D721Med (cell line): ENCODE measurements at places on chromosomes 5 and 9.
A peak's percentile ranks its signal among the peaks of the same experiment; 100 is the strongest.

DNA sequence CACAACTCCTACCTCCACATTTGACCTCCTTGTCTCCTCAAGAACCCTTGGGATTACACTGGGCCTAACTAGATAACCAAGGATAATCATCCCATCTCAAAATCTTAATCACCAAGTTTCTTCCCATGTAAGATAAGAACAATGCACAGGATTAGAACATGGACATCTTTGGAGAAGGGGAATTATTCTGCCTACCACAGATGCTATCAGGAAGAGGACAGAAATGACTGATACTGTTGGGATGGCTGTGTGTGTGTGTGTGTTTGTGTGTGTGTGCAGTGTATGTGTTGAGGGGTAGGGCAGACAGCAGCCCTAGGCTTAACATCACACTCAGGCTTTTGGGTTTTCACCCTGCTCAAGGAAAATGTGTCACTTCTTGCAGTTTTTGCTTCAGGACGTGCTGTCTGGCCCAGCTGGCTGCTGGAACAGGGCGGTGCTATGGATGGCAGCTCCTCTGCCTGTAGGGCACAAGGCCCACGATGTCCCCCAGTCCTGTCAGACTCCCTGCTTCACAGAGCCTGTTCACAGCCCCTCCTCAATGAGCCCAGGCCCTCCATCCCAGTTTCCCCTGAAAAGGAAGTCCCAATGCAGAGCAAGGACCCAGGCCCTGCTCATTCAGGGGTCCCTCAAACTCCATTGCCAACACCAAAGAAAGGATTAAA lies 7.7 kb downstream of the CA9 start:
- DNase-seq, result no peak

GRCh38 chr9:6007058-6007769 lies 8.2 kb downstream of the RANBP6 start:
- DNase-seq, result peak; percentile 20

GRCh38 chr5:171032435-171032973 lies 170.7 kb downstream of the RANBP17 start:
- DNase-seq, result no peak

GRCh38 chr9:99272836-99273235 lies 50.8 kb downstream of the SEC61B start:
- no peak for DNase-seq

- DNase-seq, result no peak
Observed at GRCh38 chr5:74516211-74516636, 124.3 kb downstream of the ENC1 start.

DNA sequence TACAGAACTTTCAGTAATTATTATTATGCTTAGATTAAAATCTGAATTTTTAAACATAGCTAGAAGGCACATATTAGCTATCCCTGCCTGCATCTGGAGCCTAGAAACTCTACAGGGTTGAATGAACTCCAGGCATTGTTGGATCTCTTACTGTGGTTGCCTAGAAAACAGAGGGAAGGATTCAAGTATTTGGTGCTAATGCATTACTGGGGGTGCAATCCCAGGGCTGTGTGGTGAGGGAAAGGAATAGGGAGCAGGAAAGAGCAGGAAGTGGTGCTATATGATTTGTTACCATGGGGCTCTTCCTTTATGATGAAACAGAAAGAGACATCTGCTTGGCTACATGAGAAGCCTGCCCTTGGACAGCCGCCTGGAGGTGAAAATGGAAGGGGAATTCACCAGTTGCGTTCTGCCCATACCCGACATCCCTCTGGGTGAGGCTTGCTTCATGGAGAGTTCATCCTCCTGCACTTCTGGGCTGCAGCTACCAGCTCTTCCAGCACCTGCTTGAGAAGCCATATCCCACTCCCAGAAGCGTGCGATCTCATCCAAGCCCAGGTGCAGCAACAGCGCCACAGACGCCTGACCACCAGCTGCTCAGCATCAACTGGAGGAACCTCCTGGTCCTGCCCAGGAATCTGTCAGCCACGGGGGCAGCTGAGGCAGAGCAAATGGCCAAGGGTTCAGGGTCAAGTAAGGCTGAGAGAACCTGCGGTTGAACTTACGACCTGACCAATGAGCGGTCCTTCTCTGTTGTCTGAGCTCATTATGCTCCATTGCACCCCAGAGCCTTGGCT lies 362.8 kb downstream of the SEMA5A start:
- no peak for DNase-seq

DNA sequence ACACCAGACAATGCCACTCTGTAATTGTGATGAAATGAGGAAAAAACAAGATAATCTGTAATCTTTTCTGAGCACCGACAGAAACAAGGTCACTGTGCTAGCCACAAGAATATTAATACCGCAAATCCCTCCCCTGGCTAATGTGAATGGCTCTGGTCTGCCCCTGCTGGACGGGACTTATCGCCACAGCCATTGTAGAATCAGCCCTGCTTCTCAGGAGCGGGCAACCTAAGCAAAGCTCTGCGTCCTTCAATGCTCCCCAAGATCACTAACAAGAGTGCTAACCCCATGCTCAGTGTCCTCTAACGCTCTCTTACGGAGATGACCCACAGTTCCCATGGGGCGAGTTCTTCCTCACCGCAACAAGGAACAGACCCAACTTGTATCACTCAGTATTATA lies 42.7 kb downstream of the OR2V1 start:
- no peak for DNase-seq

- no peak for DNase-seq
Observed at GRCh38 chr9:87716141-87716540, 9.8 kb upstream of the CTSL start.

DNA sequence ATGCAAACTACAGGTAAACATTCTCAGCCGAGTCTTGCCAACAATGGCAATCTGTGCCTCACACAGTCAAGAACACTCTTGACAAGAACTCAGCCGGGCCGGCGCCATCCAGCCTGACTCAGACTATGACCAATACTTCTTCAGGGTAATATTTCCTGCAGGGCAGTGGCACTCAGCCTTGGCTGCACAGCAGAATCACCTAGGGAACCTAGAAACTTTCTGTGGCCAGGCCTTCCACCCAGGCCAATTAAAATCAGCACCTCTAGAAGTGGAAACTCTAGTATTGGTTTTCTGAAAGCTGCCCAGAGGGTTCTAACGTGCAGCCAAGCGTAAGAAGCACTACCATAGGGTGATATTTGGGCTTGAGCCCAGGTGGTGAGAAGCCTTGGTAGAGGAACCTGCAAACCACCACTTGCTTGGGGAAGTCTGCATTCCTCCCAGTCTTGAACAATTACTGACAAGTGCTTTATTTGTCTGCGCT lies 120.6 kb downstream of the TTLL11 start:
- DNase-seq, result no peak

- DNase-seq, result no peak
Observed at GRCh38 chr5:39759701-39760100, 334.9 kb upstream of the DAB2 start.

DNA sequence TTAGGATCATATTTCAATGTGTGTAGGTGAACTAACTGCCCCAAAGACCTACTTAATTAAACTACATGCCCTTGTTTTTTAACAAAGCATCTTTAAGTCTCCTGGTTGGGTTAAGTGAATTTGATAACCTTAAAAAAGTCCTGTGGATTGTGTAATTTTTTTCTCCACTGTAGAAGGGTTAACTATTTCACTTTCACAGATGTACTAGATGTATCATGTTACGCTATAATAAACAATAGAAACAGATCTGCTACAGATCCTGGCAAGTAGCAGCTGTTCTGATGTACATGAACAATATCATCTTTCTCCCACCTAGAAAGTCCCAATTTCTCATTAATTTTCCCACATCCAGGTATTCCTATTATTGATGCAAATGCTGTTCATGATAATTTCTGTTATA lies 18.9 kb downstream of the KIF24 start:
- no peak for DNase-seq

- no peak for DNase-seq
Observed at GRCh38 chr5:80300125-80300524, 19.7 kb upstream of the SPZ1 start.

DNA sequence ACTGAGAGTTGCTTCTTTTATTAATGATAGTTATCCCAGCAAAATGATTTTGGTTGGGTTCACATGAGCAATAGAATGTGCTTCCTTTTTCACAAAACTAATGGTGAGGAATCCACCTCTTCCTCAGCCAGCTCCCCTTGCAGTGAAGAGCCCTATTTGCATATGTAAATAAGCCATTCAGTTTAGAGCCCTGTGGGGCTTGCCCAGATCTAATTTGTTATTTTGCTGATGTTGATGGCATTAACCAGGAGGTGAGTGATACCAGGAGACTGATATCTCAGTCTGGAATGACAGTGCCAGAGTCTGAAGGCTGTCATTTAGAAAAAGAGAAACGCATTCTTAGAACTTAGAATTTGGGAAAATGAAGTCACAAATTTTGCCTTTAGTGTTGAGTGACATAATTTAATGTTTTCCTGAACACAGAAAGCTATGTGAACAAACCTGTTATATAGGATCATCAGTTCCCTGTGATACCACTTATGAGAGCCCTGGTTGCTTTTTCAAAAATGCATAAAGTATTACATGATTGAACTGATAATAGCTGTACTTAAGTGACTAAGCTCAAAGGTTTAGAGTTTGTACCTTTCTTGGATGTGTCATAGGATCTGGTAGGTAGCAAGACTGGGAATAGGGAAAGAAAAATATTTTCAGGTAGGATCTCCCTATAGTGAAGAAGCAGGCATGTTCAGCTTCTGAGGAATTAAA lies 271.6 kb downstream of the MAST4 start:
- DNase-seq, result no peak

GRCh38 chr9:93098236-93098946 lies 2.4 kb downstream of the CARD19 start:
- peak; percentile 8 for DNase-seq

- DNase-seq, result no peak
Observed at GRCh38 chr9:16281707-16282106, 588.8 kb downstream of the BNC2 start.

GRCh38 chr5:64800926-64801325 lies 32.2 kb downstream of the CWC27 start:
- DNase-seq, result no peak

DNA sequence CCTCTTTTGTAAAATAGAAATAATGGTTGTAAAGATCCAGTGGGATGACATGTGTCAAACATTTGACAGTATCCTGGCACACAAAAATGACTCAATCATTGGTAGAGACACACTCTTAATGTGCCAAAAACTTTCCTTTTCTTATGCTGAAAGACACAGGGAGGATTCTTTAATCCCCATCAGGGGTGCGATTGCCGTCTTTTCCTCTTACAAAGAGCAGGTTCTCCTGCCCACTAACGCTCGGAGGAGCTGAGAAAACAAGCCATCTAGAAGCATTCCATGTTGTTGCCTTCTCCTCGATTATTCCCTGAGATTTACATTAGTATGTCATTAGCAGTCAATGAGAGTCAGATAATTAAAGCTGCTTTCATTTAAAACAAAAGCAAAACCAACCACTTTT lies 342.6 kb upstream of the CCNH start:
- DNase-seq, result no peak

- no peak for DNase-seq
Observed at GRCh38 chr9:18237776-18238175, 236.2 kb upstream of the ADAMTSL1 start.

GRCh38 chr9:134967547-134967930 lies 49.8 kb upstream of the FCN1 start:
- DNase-seq, result no peak

- DNase-seq, result no peak
Observed at GRCh38 chr5:148542812-148543211, 111.5 kb downstream of the HTR4 start.

DNA sequence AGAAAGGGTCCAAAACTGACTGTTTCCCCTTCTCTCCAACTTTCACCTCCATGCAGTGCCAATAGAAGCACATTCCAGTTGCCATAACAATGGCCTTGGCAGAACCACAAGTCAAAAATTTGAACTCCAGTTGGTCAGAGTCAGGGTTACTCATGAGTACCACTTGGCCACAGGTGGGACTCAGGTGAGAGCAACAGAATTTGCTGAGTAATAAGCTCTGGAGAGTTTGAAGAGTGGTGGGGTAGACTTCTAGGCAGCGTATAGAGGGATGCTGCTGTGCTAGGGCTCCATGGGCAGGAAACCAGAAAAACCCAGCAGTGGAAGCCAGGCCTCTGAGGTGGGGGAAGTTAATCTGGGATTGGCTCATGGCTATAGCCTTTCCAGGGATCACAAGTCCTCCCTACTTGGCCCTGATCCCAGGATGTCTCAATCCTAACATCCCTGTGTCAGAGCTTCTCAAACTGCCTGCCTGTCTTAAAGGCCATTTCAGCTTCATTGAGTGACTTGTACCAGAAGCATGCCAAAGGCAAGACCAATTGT lies 30.2 kb downstream of the SNX18 start:
- DNase-seq, result no peak

DNA sequence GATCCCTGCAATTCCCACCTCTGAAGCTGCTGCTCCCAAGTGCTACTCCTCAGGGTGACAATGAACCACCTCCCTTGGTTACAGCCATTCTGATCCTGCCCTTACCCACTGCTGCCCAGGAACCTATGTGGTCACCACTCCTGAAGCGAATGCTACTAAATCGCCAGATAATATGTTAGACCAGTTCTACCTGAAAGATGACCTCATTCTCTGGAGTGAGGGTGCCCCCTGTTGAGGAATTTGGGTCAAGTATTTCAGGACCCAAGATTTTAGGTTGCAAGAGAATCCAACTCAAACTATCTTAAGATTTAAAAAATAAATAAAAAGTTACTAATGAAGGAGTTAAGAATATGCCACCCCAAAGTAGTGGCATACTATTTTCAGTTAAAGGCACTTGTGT lies 5.8 kb upstream of the SNAPC3 start:
- no peak for DNase-seq

GRCh38 chr5:82620957-82621600 lies 342.9 kb upstream of the RPS23 start:
- no peak for DNase-seq

GRCh38 chr5:96611946-96612345 lies 50.2 kb upstream of the CAST start:
- no peak for DNase-seq

DNA sequence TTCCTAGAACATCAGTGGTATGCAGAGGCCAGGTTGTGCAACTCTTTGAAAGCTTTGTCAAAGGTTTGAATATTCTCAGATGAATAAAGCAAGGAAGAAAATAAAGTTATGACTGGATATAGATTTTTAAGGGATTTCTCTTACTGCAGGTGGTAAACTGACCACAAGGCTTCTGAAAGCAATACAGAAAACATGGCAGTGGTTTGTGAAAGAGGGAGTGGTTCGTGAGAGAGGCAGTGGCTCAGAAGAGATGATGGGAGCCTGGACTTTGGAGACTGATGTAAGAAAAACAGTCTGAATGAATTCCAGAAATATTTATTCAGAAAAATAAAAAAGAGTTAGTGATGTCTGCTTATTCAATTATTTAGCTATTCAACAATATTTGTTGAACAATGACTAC lies 380.4 kb upstream of the CTNND2 start:
- DNase-seq, result no peak

DNA sequence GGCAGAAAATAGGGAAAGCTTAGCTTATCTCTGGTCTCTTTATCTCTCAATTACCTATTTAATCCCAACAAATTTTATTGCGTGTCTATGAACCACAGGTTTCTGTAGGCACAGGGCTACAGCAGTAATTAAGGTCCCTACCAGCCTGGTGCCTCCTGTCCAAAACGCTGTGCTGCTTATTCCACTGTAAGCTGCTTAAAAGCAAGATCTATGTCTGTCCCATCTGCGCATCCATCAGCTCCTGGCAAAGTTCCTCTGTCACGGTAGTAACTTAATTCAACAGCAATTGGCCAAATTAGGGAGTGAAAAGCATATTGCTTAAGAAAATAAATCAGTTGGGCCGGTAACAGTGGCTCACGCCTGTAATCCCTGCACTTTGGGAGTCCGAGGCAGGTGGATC lies 235.8 kb upstream of the VLDLR start:
- no peak for DNase-seq

GRCh38 chr9:96305171-96305570 lies 3.2 kb upstream of the HSD17B3 start:
- no peak for DNase-seq
